ENCODE measurements at places on chromosomes 4 and X.

DNA sequence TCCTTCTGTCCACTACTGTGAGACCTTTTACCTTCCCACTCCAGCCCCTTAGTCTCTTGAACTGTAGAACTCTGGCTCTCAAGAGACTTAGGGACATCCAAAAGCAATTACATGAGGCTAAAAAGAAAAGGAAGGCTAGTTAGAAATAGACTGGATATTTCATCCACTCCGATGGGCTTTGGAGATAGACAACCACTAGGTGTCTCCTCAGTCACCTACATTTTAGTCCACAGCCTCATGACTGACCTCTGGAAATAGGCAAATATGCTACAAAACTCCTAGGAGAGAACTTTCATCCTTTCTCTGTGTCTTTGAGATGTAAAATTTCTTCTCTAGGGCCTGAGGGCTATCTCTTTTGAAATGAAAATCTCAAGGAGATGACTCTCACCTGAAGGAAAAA is 45.1 kb upstream of the LAMP2 start:
- no peak for DNase-seq

DNA sequence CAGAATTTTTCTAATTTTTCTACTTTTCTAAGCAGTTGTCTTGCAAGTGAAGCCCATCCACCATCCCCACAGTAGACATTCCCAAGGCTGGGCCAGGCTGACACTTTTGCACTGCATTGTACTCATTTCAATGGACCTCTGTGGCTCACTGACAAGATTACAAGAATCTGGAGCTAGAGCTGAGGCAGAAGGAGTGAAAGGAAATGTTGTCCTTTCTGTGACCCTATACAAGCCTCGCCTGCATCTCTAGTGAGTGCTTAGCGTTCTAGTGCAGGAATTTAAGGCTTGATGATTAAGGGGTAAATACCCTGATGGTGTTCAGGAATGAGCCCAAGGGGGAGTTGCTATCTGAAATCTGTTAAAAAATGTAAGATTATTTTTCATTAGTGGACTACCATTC is 6.3 kb downstream of the MAGED1 start:
- no peak for DNase-seq

DNA sequence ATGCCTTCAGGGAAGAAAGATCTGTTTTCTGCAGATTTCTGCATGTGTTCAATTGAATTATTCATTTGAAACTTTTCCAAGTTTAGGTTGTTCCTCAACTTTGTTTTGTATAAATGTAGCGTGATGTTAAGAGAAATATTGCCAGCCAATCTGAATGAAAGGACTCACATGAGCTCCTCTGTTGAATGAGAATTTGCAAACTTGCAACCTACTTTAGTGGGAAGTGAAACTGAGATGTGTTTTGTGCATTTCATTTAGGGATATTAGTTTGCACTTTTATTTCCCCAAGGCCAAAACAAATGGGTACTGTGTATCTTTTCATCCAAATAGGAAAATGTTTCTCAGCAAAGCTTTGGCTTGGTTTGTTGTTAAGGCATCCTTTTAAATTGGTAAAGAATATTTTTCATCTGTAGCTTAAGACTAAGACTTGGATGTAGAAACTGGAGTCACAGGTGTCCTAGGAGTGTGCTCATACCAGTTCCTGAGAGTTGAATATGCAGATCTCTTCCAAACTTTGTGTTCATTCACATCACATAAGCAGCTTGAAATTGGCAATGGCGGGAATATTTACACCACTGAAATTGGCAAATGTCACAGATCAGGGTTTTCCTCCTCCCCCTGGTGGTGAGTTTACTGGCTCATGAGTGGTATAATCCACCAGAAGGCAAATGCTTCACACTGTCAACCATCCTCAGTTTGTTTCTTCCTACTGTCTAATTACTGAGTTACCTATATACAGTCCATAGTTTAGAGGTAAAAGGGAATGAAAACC is 193.6 kb upstream of the BANK1 start:
- DNase-seq = peak; percentile 41

- peak; percentile 1 for DNase-seq
Measured at GRCh38 chr4:45453258-45453853, 670.5 kb downstream of the GABRG1 start.

- peak; percentile 19 for DNase-seq
Measured at GRCh38 chr4:94127707-94128328, 79.8 kb upstream of the SMARCAD1 start.

- no peak for DNase-seq
Measured at GRCh38 chrX:33831211-33831610, 300.9 kb downstream of the FAM47A start.

GRCh38 chr4:137861682-137862081 is 329.4 kb upstream of the PCDH18 start:
- DNase-seq = peak; percentile 7

GRCh38 chr4:89898304-89898716 is 3.7 kb downstream of the MMRN1 start:
- DNase-seq = no peak

DNA sequence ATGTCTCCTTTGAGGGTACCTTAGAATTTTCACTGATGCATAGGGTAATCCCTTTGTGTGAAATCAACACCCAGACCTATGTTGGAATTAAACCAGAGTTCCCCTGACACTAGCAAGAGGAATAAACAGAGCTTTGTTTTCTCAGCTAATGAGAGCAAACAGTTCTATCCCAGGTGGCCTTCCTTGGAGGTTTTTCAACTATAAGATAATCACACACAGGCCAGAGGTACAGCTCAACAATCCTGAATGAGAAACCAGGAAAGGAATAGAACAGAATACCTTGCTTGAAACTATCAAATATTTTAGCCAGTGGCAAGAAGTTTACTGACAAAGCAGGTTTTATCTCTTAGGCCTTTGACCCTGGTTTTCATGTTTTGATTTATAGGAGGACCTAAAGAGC is 100.2 kb downstream of the OTC start:
- no peak for DNase-seq

GRCh38 chrX:136028383-136028984 is 43.2 kb downstream of the SLC9A6 start:
- peak; percentile 9 for DNase-seq

GRCh38 chr4:176953021-176953420 is 160.3 kb upstream of the VEGFC start:
- DNase-seq = no peak

- no peak for DNase-seq
Measured at GRCh38 chr4:168515222-168516011, 18.6 kb downstream of the PALLD start.

DNA sequence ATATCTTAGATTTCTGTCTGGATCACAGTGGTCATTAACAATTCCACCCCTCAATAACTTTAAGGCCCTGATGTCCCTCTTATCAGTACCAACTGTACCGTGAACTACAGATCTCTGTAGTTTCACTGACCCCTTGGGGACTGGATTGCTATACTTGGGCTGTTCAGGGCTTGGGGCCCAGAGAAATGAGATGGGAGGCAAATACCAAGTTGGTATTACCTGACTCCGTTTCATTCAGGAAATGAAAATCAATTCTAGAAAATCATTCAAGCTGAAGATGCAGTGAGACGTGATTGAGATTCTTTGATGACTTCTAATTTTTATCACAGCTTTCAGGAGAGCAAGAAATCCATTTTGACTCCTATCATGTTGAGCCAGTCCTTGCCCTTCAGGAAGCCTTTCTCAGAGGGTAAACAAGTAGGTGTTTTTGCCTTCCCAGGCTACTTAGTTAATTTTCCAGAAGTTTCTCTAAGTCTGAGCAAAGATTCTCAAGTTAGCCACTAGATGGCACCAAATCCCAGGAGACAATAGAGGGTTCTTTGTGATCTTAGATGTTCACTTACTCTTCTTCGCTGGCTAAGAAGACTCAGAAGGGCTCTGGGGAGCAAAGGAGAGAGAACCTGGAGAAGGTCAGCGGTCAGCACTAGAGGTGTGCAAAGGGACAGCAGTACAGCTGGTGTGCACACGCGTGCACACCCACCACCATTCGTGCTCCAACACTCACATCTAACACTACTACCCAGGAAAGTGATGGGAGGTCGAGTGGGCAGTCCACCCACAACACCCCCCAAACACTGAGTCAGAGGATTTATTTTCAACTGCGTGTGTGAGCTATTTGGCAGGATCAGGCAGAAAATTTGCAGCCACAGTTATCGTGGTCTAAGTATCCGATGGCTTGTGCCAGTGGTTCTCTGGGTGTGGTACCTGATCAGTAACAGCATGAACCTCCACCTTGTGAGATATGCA is 7.4 kb downstream of the HNRNPH2 start:
- DNase-seq = peak; percentile 50

GRCh38 chr4:44725166-44725565 is 1.2 kb downstream of the GNPDA2 start:
- DNase-seq = no peak

GRCh38 chr4:138602664-138603063 is 360.5 kb upstream of the SLC7A11 start:
- no peak for DNase-seq

DNA sequence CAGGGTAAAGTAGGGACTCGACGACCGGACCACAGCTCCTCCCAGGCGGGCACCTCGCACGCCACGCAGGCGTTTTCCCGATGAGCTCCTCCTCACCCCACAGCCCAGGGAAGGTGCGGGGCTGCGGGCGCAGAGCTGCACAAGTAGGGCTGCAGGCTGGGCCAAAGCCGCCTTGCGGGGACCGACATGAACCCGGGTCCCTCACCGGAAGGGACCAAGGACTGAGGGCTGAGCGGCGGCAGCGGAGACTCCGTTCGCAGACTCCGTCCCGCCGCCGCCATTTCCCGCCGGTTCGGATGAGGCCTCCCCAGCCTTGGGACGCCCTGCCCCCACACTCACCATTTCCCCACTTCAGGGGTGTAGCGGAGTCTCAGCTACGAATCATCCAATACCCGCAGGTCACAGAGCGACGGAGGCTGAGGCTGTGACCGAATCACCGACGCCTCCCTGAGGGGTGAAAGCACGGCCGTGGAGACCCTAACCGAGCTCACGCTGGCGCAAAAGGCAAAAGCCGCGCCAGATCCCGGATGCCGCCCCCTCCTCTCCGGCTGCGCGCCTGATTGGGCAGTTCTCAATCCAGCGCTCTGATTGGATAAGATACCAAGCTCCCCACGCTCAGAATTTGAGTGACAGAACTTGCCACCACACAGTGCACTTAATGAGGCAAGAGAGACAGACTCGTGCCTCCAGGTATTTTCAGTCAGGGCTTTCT is at the start of gene ZNF732:
ZNF732 (minus strand) TSS at position 506 of the 712 bp plus-strand sequence; CDS start at position 342, 164 bp downstream.
- DNase-seq = no peak

DNA sequence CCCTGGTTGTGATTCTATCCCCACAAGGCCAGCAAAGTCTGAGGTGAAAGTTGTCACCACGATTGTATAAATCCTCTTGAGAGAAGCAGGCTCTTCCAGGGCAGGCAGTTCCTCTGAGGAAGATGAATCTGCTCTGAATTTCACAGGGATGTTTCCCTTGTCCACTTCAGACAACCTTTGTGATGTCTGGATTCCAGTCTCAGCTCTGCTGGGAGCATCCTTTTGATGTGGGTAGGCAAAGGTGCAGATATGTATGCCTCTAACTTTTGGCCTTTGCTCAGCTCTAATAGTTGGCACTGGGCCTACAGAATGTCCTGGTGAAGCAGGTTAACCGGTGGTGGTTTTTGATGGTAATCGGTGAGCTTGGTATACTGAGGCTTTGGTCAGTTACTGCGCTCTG is 50.6 kb upstream of the WDR1 start:
- no peak for DNase-seq

DNA sequence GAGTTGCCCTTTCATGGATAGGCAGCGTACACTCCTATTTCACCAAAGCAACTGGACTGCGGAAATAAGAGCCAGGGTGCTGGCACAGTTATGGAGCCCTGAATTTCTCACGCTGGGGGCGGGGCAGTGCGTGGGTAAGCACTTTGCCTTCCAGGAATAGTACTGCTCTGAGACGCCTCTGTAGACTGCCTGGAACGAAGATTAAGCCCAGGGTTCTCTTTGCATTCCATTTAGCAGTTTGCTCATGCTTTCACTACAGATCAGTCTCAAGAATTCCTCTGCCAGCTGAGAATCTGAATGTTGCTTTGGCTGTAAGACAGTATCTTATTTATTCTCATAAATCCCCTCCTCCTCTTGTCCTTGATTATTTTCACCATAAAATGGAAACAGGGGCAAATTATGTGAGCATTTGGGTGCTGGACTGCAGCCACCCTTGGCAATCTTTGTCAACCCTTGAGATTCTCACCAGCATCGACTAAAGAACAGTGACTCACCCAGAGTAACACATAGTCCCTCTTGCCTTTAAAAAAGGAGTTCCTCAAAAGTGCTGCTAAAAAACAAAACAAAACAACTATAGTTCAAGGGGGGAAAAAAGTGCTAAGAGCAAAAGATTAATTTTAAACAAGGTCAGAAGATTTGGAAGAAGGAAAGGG is 88.9 kb upstream of the CITED1 start:
- DNase-seq = peak; percentile 6

DNA sequence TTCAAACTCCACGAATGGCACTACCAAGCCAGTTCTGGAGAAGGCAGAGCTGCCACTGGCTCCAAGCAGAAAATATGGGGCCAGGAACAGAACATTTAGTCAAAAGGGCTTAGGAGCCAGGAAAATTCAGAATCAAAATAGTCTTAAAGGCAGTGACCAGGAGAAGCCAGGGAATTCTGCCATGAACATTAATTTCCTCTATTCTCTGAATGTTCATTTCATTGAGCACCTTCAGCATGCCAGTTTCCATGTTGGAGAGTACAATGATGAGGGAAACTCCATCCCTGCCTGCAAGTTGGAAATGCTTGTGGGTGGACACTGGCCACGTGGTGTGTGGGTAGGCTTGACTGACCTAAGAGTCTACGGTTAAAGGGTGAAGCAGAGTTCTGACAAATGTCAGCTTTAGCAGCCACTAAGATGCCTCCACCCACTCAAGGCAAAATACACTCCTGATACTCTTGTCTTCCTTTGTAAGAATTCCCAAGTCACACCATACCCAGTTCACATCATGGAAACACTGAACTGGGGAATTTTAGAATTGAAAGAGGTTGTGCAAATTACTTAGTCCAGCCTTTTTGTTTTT is 190.1 kb upstream of the C1QTNF7 start:
- DNase-seq = peak; percentile 75

- peak; percentile 89 for DNase-seq
Measured at GRCh38 chrX:110026099-110026844, 23.4 kb downstream of the TMEM164 start.

GRCh38 chr4:76696109-76696508 is 201.8 kb downstream of the SOWAHB start:
- DNase-seq = no peak

- DNase-seq = no peak
Measured at GRCh38 chr4:111933703-111934102, 211.6 kb upstream of the FAM241A start.

- no peak for DNase-seq
Measured at GRCh38 chrX:118694638-118695037, 32.8 kb upstream of the IL13RA1 start.

GRCh38 chr4:31094474-31094873 is 374.3 kb downstream of the PCDH7 start:
- no peak for DNase-seq

DNA sequence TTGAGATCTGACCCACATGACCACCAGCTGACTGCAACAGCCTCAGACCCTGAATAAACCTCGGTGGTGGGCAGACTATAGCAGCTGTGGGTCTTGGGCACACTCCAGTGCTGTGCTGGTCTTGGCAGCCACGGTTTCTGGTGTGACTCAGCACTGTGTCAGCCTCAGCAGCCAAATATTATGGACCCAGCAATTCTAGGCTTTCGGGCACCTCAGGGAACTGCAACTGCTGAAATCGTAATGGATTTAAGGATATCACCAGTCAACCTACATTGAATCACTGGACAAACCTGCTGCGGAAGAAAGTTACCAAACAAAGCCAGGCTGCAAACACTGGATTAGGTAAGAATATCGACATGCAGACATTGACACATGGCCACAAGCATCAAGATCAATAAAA is 10.5 kb upstream of the UBE2NL start:
- DNase-seq = no peak

- DNase-seq = no peak
Measured at GRCh38 chr4:106868381-106869035, 167.6 kb downstream of the DKK2 start.

- DNase-seq = no peak
Measured at GRCh38 chr4:141462361-141462760, 174.0 kb upstream of the IL15 start.

All from inflammatory macrophage treated with lipopolysaccharide for 1 hour (primary cell).